ENCODE measurements at places on chromosomes 1 and 21.

GRCh38 chr1:46284597-46285564, 18.5 kb downstream of the LRRC41 start:
- DNase-seq, result no peak

GRCh38 chr1:59879574-59879973, 47.0 kb downstream of the CYP2J2 start:
- DNase-seq, result peak; percentile 38

DNA sequence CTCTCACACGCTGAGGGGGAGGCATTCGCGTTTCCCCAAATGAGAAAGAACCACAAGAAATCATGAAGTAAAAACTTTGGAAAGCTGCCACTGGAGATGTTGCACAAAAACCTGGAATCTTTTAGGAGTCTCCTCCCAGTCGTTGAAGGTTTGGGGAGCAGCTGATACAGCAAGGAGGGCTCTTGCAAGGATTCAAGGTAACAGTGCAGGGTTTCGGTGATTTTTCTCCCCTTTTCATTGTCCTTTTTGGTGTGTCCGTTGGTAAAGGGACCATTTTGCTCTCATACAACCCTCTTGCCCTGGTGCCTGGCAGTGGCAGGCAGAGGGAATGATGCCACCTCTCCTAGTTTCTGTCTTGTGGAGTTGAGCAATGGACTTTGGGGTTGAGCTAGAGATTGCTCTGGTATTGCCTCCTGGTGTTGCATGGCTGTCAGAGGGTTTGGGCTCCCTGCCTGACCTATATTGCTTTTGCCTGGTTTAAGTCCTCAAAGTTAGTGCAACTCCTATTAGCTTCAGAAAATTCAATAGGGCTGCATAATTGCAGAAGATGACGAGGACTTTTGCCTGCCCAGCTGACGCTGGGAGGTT, 872 bp downstream of the BRINP2 start:
- DNase-seq, result no peak

GRCh38 chr1:76820028-76820427, 47.3 kb upstream of the ST6GALNAC5 start:
- no peak for DNase-seq

GRCh38 chr1:92877081-92877711, 45.4 kb downstream of the RPL5 start:
- DNase-seq, result no peak

DNA sequence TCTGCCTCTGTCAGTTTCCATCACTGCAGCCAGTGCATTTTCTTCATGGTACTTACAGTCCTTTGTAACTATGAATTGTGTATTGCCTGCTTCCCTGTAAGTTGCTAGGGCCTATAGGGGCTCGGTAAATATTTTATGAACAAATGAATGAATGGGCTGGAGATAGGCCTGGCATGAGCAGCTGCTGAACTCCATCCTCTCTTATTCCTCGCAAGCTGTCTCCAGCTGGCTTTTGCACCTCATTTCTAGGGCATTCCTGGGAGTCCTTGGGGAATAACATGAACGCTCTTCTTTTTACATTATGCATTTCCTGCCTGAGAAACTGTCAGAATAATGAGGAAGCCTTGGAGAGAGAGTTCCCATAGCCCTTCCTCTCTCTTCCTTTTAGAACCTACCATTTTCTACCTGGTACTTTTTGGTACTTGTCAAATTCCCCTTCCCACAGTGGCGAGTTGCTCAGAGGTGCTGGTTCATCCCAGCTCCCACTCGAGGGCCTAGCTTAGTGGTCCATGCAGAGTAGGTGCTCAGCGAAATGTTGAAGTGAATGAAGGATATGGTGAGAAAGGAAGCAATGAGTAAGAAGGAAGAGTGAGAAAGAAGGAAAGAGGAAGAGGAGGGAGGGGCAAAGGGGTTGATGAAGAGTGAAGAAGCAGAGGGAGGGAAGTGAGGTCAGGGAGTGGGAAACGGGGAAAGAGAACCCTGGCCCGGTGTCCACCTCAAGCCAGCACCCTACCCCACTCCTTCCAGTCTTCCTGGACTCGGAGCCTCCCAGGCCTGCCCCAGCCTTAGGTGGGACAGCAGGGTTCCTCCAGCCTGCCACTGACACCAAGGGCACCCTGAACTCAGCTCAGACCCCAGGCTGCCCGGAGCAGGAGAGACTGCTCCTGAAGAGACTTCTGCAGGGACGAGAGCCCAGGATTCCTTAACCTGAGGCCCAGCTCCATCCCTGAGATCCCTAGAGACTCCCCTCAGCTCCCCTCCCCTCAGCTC, 29.6 kb downstream of the KCNC4 start:
- no peak for DNase-seq

- DNase-seq, result no peak
Measured at GRCh38 chr21:42042651-42043050, 28.5 kb upstream of the UMODL1 start.

GRCh38 chr1:153803470-153804056, 28.4 kb downstream of the SLC27A3 start:
- DNase-seq, result no peak

All from activated T-cell treated with anti-CD3 and anti-CD28 coated beads for 1 hour (primary cell).